Bronchus fibroblast of lung (primary cell): ENCODE measurements at places on chromosomes 13 and 19. TPM values are rescaled to one million over a fixed set of nuclear protein-coding genes. Genes with fewer than 3 reads are reported as not detected.

CLDND2 gene
- total RNA-seq: 0.89 TPM in 1 of 2 replicates, not detected in the other

KLK4 gene
- total RNA-seq: not detected in 2 replicates

OVOL3 gene
- total RNA-seq: not detected in 2 replicates

SULT2B1 gene
- 0.15 TPM in 1 of 2 replicates, not detected in the other for total RNA-seq

TRAPPC2B gene
- 15.3 and 16.9 TPM in 2 replicates for total RNA-seq

C19orf85 gene
- not detected in 2 replicates for total RNA-seq

PEPD gene
- total RNA-seq: 45.3 and 58.2 TPM in 2 replicates

RHPN2 gene
- 2.1 and 2.9 TPM in 2 replicates for total RNA-seq

C19orf73 gene
- total RNA-seq: 2.2 and 3.3 TPM in 2 replicates

DENND1C gene
- total RNA-seq: not detected in 2 replicates

ZNF582 gene
- total RNA-seq: 1.8 and 2.2 TPM in 2 replicates

CGB2 gene
- total RNA-seq: 0.34 TPM in 1 of 2 replicates, not detected in the other

SIGLEC12 gene
- not detected in 2 replicates for total RNA-seq

CLC gene
- not detected in 2 replicates for total RNA-seq

ZSCAN4 gene
- not detected in 2 replicates for total RNA-seq

ZNF565 gene
- total RNA-seq: 1.7 and 1.9 TPM in 2 replicates

EFNA2 gene
- not detected in 2 replicates for total RNA-seq

ZNF763 gene
- 0.17 and 0.59 TPM in 2 replicates for total RNA-seq

SERPINE3 gene
- not detected in 2 replicates for total RNA-seq

CCL25 gene
- not detected in 2 replicates for total RNA-seq

GET3 gene
- total RNA-seq: 122 and 149 TPM in 2 replicates

COX7A1 gene
- total RNA-seq: 6.6 and 13.5 TPM in 2 replicates

COL4A2 gene
- 125 and 127 TPM in 2 replicates for total RNA-seq

C1QTNF9 gene
- total RNA-seq: not detected in 2 replicates

ZNF135 gene
- 2.0 and 2.8 TPM in 2 replicates for total RNA-seq

MAST3 gene
- 2.7 and 3.4 TPM in 2 replicates for total RNA-seq

PCDH9 gene
- 4.5 and 4.6 TPM in 2 replicates for total RNA-seq

PCCA gene
- 7.9 and 8.9 TPM in 2 replicates for total RNA-seq

ZSCAN1 gene
- not detected in 2 replicates for total RNA-seq

FCER2 gene
- not detected in 2 replicates for total RNA-seq
